Activated CD8-positive, alpha-beta T cell treated with anti-CD3 and anti-CD28 coated beads, Interleukin-2, amount 10 ng/mL, durations not matched to agents 7 days and 5 days (primary cell): ENCODE measurements at places on chromosomes 5 and 9. TPM values are rescaled to one million over a fixed set of nuclear protein-coding genes. Genes with fewer than 3 reads are reported as not detected.
A peak's percentile ranks its signal among the peaks of the same experiment; 100 is the strongest.

DNA sequence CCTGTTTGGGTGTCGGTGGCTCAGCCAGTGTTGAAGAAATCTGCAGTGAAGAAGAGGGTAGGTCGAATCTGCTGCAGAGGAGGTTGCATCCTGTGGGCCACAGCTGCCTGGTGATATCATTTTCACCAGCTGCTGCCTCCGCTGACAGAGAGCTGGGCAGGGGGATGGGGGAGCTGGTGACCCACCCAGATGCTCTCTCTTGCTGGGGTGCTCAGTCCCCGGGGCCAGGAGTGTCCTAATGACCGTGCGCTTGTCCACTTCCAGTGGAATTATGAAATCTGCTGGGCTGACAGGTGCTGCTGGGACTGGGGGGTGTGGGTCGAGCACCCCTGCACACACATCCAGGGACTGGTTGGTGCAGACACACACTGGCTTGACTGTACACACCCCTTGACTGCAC, 83.2 kb upstream of the IRX4 start:
- no peaks in the 10 kb centered on the region for H3K36me3 ChIP-seq
- no peaks in the 10 kb centered on the region for H3K4me1 ChIP-seq
- no peak overlapping the region for H3K27ac ChIP-seq
- no peak overlapping the region for H3K4me3 ChIP-seq

DNA sequence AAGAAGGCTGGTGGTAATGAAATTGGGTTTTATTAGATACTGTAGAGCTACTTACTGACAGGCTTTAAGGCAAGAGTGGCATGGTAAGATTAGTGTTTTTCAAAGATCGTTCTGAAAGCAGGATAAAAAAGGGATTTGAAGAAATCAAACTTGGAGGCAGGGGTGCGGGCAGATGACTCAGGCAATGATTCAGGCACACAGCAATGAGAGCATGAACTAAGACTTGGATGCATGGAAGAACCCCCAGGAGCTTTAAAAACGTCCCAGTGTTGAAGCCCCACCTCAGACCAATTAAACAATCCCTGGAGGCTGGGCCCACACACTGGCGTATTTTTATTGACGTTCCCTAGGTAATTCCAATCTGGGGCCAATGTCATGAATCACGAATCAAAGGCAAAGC, 102.5 kb downstream of the SREK1 start:
- peaks cover 2% of the 10 kb centered on the region for H3K27me3 ChIP-seq
- H3K27ac ChIP-seq = no peak overlapping the region
- DNase-seq = no peak
- no peaks in the 10 kb centered on the region for H3K36me3 ChIP-seq

DNA sequence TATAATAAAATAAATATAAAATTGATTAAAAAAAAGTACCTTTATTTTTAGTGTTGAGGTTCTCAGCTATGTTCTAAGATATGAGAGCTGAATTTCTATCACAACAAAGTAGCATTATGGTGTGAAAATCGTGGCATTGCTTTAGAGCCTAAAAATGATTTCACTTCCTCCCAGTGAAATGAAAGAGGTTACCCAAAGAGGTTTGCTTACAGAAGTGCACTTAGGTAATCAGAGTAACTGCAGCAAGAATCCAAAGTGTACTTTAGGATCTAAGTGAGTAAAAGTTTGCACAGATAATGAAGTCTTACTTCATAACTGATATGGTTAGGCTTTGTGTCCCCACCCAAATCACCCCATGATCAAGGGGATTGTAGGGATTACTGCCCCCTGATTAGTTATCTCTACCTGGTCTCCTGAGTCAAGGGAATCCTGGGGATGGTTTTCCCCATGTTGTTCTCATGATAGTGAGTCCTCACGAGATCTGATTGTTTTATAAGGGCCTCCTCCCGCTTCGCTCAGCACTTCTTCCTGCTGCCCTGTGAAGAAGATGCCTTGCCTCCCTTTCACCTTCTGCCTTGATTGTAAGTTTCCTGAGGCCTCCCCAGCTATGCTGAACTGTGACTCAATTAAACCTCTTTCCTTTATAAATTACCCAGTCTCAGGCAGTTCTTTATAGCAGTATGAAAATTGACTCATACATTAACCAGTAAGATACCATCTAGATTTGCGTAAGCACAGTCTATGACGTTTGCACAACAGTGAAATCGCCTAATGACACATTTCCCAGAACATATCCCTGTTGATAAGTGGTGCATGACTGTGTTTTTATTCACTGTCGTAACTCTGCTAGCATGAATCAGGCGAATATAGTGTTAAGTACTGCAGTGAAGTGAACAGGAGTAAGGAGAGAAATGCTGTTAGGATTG, 40.3 kb upstream of the LRRC70 start:
- no peak overlapping the region for H3K27ac ChIP-seq
- peaks cover 2% of the 10 kb centered on the region for H3K4me1 ChIP-seq
- no peaks in the 10 kb centered on the region for H3K27me3 ChIP-seq
- H3K36me3 ChIP-seq = peaks cover 7% of the 10 kb centered on the region
- DNase-seq = no peak

- DNase-seq = no peak
- no peak overlapping the region for H3K4me3 ChIP-seq
- peaks cover 20% of the 10 kb centered on the region for H3K27me3 ChIP-seq
- H3K4me1 ChIP-seq = peaks cover 48% of the 10 kb centered on the region
Observed at GRCh38 chr5:981456-981855, 27.1 kb upstream of the NKD2 start.

DNA sequence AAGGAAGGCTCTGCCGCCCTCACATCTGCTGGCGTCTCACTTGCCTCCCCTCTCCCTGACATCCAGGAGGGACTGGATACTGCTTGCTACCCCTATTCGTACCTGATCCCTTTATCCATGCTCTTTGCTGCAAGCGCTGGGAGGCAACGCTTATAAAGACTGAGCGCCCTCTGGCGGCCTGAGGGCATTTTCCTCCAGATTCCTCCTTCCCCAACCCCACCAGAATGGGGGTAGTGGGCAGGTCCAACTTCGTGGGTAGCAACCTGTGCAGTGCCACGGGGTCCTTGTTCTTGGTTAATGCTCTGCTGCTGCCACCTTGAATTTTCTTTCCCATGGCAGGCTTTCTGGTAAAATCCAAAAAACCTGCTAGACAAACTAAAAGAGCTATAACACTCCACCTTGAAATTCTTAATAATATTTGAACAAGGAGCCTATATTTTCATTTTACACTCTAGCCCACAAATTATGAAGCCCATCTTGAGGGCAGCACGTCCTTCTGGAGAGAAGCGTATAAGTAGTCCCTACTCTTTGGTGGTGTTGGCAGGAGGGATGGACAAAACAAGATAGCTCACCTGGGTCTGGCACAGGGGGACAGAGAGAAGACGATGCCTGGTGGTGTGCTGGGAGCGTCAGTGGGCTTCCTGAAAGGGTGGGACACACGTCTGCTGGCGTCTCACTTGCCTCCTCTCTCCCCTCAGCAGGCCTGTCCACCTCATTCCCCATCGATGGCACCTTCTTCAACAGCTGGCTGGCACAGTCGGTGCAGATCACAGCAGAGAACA, 52.5 kb downstream of the JADE2 start:
- peak; percentile 81 for DNase-seq
- peaks cover 3% of the 10 kb centered on the region for H3K4me1 ChIP-seq
- peaks cover 47% of the 10 kb centered on the region for H3K36me3 ChIP-seq
- no peak overlapping the region for H3K4me3 ChIP-seq
- H3K27ac ChIP-seq = peak overlapping the region; percentile 30

Gene PCDHGC5
- total RNA-seq = not detected

GRCh38 chr9:79334711-79335110, 237.1 kb upstream of the TLE4 start:
- H3K27me3 ChIP-seq = no peaks in the 10 kb centered on the region
- no peak overlapping the region for H3K4me3 ChIP-seq
- DNase-seq = no peak
- no peak overlapping the region for H3K27ac ChIP-seq

- H3K4me1 ChIP-seq = no peaks in the 10 kb centered on the region
- no peak overlapping the region for H3K4me3 ChIP-seq
- no peaks in the 10 kb centered on the region for H3K27me3 ChIP-seq
- no peaks in the 10 kb centered on the region for H3K36me3 ChIP-seq
Observed at GRCh38 chr9:131037335-131038255, 28.6 kb downstream of the LAMC3 start.

GRCh38 chr5:95283761-95284571, 928 bp downstream of the MCTP1 start:
- no peak overlapping the region for H3K27ac ChIP-seq
- H3K4me3 ChIP-seq = peak overlapping the region; percentile 48
- no peaks in the 10 kb centered on the region for H3K36me3 ChIP-seq
- H3K4me1 ChIP-seq = peaks cover 12% of the 10 kb centered on the region
- DNase-seq = peak; percentile 37

- peaks cover 26% of the 10 kb centered on the region for H3K4me1 ChIP-seq
- no peak overlapping the region for H3K4me3 ChIP-seq
- no peaks in the 10 kb centered on the region for H3K27me3 ChIP-seq
- no peak for DNase-seq
- H3K27ac ChIP-seq = no peak overlapping the region
- H3K36me3 ChIP-seq = peaks cover 22% of the 10 kb centered on the region
Observed at GRCh38 chr9:6922680-6923079, 164.9 kb downstream of the KDM4C start.

Gene MARCHF11
- total RNA-seq = not detected

Gene C9orf57
- total RNA-seq = not detected

- no peaks in the 10 kb centered on the region for H3K4me1 ChIP-seq
- no peak overlapping the region for H3K27ac ChIP-seq
- peaks cover 4% of the 10 kb centered on the region for H3K27me3 ChIP-seq
- no peaks in the 10 kb centered on the region for H3K36me3 ChIP-seq
- H3K4me3 ChIP-seq = no peak overlapping the region
- DNase-seq = no peak
Observed at GRCh38 chr5:107796797-107797196, 126.1 kb upstream of the EFNA5 start.

GRCh38 chr5:135386886-135387628, 12.0 kb downstream of the MACROH2A1 start:
- peaks cover 76% of the 10 kb centered on the region for H3K36me3 ChIP-seq
- H3K4me3 ChIP-seq = no peak overlapping the region
- peak overlapping the region; percentile 50 for H3K27ac ChIP-seq
- DNase-seq = no peak
- no peaks in the 10 kb centered on the region for H3K27me3 ChIP-seq

- H3K4me1 ChIP-seq = no peaks in the 10 kb centered on the region
- H3K36me3 ChIP-seq = no peaks in the 10 kb centered on the region
- H3K27ac ChIP-seq = no peak overlapping the region
- DNase-seq = no peak
- H3K27me3 ChIP-seq = no peaks in the 10 kb centered on the region
Observed at GRCh38 chr5:16918156-16918555, 17.9 kb downstream of the MYO10 start.

DNA sequence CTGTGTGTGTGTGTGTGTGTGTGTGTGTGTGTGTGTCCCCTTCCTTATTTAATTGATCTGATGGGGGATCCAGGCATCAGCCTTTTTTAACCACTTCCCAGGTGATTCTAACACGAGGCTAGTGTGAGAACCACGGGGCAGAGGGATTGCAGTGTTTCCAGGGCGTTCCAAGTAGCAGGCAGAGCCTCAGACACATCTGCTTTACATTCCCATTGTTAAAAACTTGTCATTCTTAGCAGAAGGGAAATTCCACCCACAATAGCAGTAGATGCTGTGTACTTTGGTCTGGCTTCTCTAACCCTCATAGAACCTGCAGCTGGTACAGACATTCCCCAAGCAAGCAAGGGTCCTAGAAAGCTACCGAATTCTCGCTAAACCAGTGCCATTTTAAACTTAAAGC, 81.9 kb upstream of the SLC30A5 start:
- DNase-seq = no peak
- no peaks in the 10 kb centered on the region for H3K36me3 ChIP-seq
- H3K4me3 ChIP-seq = no peak overlapping the region
- no peaks in the 10 kb centered on the region for H3K4me1 ChIP-seq
- peaks cover 21% of the 10 kb centered on the region for H3K27me3 ChIP-seq

- peaks cover 15% of the 10 kb centered on the region for H3K27me3 ChIP-seq
- no peaks in the 10 kb centered on the region for H3K4me1 ChIP-seq
- H3K27ac ChIP-seq = no peak overlapping the region
- no peaks in the 10 kb centered on the region for H3K36me3 ChIP-seq
- DNase-seq = no peak
Observed at GRCh38 chr5:180143656-180144364, 65.2 kb downstream of the RASGEF1C start.

DNA sequence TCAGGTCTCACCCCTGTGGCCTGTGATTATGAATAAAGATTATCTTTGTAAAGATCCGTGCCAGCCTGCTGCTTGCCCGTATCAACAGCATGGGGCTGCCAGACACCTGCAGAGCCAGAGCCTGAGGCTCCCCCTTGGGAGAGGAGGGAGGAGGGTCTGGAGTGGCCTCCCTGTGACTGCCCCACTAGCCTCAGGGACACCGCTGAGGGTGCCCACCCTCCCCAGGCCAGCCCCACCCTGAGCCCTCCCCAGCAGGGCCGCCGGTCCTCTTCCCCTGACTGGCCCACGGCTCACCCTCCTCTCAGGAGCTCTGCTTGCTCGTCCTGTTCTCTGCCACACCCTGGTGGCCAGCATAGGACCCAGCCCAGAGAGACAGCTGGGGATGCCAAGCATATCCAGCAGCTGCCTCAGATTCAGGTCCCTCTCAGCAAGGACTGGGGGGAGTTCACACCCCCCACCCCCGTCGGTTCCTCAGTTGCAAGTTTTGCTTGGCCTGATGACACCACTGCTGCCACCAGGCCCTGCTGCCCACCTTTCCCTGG, 1.9 kb downstream of the SSNA1 start:
- H3K27me3 ChIP-seq = no peaks in the 10 kb centered on the region
- peak overlapping the region; percentile 61 for H3K27ac ChIP-seq
- no peak for DNase-seq
- H3K4me3 ChIP-seq = peak overlapping the region; percentile 97

Gene PGM5
- not detected for total RNA-seq

DNA sequence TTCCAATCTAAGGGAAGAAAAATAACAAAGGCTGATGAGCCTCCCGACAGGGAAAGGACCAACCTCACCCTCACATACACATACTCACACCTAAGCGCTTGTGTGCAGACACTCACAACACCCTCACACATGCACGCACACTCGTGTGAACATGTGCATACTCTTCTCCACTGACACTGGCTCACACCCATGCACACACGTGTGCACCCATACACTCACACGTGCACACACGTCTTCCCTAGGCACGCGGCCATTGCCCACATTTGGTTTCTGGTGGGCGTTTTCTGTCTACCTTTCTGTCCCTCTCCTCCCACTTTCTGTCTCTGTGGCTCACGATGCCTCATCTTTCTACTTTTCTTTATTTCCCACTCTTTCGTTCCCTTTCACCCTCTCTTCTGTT, 169.7 kb upstream of the MVB12B start:
- no peak for DNase-seq
- H3K4me1 ChIP-seq = no peaks in the 10 kb centered on the region
- H3K27me3 ChIP-seq = peaks cover 4% of the 10 kb centered on the region
- H3K27ac ChIP-seq = no peak overlapping the region

Gene SPOCK1
- not detected for total RNA-seq

DNA sequence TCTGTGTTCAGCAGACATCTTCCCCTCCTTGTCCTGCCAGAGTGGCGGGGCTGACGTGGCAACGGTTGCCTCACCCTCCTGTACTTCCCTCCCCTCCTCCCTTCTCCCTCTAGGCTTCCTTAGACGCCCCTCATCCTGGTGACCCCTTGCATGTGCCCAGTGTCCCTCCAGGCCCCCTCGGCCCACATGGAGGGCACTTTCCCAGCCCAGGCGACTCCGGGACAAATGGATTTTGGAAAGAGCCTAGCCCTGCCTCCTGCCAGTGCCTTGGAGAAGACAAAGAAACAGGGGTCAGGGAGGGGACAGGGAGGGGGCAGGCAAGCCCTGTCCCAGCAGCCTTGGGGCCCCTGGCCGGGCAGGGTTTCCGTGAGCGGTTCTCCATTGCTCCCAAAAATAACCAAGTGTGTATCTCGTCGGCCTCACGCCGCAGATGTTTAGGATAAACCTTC, 38.3 kb upstream of the NEURL1B start:
- H3K36me3 ChIP-seq = no peaks in the 10 kb centered on the region
- no peak for DNase-seq
- no peak overlapping the region for H3K4me3 ChIP-seq
- H3K27me3 ChIP-seq = peaks cover under 1% of the 10 kb centered on the region
- no peaks in the 10 kb centered on the region for H3K4me1 ChIP-seq

Gene TSTD2
- 15.6 TPM for total RNA-seq
